Mammary epithelial cell (primary cell): ENCODE measurements at places on chromosomes 16 and 17. TPM values are rescaled to one million over a fixed set of nuclear protein-coding genes. Genes with fewer than 3 reads are reported as not detected.
A peak's percentile ranks its signal among the peaks of the same experiment; 100 is the strongest.

DNA sequence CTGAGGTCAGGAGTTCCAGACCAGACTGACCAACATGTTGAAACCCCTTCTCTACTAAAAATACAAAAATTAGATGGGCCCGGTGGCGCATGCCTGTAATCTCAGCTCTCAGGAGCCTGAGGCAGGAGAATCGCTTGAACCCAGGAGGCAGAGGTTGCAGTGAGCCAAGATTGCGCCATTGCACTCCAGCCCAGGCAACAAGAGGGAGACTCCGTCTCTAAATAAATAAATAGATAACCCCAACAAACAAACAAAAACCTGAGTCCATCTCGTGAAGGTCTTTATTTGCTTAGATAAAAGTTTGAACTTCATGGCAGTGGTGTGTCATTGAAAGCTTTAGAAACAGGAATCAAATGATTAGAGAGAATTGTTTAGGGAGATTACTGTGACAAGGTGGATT, 167.4 kb downstream of the BCAS3 start:
- DNase-seq: no peak

DNA sequence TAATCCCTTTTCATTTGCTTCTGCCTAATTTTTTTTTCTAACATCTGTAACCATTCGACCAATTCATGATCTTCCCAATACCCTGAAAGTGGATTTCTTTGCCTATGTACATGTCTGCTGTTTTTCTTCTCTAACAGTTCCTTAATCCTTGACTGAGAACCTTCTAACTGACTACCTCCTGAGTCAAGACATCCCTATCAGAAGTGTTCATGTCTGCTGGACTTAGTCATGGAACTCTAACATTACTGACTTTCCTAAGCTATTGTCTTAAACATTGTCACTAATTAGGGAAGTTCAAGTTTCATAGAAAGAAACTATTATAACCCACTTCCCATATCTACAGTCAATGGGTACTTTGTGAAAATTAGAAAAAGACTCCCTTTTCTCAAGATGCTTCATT, 52.4 kb upstream of the IRX5 start:
- DNase-seq: peak; percentile 31

DNA sequence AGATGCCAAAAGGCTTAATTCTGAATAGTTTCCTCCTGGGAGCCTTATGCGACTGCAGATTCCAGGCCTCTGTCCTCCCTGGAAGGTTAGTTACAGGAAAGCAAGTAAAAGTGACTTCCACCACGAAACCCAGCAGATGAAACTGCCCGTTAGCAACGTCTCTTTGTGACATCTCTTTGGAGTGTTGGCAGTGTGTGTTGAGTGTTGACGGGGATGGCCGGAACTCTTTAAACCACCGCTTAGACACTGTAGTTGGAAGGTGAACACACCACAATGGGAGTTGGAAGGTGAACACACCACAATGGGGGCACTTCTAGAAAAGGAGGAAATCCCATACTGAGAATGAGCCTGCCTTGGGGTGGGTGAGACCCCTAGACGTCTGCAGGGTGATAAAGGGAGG, 858 bp downstream of the SKAP1 start:
- no peak for DNase-seq

The SOX8 gene
- total RNA-seq: under 0.01 TPM

DNA sequence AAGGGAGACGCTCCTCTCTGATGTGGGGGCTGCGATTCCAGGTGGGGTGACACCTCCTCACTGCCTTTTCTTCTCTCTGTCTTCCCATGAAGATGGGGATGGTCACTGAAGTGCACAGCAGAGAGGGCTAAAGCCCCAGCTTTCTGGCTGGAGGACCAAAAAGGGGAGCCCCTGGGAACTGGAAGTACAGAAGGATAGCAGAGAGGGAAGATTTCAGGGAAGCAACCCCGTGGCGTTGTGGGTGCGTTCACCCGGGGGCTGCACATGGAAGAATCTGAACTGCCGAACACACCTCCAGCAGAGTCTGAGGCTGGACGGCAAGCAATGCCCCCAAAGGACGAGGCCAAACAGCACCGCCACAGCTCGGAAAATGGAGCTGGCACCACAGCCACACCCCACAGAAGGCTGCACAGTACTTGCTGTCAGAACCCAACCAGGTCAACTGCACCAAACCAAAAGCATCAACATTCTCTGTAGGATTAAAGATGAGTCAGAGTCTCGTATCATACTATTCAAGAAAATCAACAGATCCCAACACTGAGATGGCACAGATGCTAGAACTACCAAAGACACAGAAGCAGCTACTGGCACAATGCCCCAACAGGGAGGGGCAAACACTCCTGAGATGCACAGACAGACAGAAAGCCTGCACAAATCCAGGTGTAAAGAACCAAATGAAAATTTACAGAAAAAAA, 49.9 kb downstream of the MAP1LC3B start:
- no peak for DNase-seq

- DNase-seq: no peak
Measured at GRCh38 chr16:53135329-53135728, 80.5 kb downstream of the CHD9 start.

DNA sequence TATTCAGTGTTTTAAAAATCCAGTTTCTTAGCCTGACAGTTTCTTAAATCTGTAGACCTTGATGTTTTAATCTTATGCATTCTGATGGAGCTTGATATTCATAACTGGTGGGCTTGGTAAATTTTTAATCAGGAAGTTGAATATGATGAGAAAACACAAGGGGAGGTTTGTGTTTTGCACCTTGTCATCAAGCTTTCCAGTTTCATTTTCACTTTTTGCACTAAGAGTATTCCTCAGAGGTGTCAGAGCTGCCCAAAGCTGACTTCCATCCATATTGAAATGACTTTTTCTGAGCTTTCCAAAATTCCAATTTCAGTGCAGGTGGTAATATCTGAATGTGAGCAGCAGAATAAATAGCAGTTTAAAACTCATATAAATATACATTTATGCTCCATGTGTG, 555.0 kb upstream of the RBFOX1 start:
- no peak for DNase-seq

DNA sequence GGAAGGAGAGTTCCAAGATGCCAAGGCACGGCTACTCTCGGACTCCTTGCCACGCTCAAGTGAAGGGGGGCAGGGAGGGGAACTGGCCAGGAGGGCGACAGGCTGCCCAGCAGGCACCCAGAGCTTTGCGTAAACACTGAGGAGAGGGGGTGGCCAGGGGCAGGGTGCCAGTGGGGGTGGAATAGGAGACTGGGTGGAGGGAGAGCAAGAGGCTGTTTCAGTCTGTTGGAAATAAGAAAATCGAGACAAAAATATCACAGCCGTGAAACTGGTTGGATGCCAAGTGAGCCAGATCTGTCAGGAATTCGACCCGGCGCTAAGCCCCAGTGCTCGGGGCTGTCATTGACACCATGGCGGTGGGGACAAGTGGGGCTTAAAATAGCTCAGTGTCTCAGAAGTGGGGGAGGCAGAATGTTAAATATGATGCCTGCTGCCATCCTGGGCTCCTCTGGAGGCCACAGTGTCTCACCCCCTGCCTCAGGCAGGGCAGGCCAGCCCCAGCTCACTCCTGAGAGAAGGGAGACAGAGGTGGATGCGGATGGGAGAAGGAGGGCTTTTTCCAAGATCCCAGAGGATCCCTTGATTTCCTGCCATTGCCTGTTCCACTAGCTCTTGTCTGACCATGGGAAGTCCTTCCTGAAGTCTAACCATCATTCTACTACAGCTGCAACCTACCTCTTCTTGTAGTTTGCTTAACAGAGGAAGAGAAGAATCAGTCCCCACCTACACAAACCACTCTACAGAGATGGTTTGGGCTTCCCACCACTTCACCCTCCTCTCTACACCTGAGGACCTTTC, 9.5 kb downstream of the PNMT start:
- DNase-seq: no peak

DNA sequence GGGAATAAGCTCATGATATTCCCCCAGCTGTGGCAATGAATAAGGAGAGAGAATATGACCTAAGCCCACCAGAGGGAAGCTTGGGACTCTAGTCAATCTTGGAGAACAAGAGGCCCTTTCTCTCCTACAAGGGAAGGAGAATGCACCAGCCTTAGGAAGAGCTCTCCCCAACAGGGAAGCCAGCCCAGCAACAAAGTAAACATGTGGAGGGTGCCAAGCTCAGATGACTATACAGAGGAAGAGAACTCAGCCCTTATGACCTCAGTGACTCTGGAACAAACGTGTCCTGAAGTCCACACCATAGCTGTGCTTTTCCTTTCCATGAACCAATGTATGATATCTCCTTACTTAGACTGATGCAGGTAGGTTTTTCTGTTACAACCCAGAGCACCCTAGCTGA, 219.7 kb downstream of the GSG1L start:
- DNase-seq: no peak

GRCh38 chr17:33225509-33225908, 67.6 kb downstream of the ASIC2 start:
- no peak for DNase-seq

DNA sequence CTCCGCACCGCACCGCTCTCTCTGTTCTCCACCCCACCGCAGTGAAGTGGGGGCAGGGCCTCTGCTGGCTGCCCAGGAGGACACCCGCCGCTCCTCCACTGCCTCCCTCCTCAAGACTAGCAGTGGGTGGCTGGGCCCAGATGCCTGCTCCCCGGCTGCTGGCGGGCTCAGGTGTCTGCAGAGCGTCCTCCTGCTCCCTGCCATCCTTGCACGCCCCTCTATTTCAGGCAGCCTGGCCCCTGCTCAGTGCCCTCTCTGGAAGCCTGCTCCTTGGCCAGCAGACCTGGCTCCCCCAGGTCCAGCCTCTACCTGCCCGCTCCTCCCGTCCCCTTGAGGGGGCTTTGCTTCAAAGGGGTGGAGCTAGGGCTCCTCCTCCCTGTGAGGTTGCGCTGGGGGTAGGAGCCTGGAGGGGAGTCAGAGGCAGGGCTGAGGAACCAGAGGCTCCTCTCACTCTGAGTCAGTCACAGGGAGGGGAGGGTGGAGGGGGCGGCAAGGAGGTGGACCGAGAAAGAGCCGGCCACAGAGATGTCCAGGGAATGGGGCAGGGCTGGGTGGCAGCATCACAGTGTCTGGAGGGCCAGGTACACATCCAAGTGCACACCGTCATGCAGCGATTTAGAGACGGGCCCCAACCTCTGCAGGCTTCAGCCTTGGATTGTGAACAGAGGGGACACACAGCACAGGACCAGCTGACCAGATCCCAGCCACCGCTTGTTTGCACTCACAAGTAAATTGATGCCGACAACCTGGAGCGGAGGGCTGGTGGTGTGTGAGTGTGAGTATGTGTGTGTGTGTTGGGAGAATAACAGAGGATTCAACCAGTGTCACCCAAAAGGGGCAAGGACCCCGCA, 9.8 kb upstream of the TMEM92 start:
- no peak for DNase-seq

DNA sequence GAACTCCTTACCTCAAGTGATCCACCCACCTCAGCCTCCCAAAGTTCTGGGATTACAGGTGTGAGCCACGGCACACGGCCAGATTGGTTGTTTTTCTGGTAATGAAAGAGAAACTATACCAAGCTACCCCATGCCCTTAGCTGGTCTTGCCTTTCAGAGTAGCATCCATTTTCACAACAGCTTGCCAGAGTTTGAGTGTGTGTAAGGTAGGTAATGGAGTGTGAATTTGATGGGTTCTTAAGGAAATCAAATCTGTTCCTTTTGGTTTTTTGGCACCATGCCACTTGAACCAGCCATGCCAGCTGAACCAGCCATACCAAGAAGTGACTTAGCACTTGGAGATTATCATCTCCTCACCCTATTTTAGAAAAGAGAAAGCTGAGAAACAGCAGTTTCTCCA, 5.1 kb downstream of the CALCOCO2 start:
- DNase-seq: no peak

DNA sequence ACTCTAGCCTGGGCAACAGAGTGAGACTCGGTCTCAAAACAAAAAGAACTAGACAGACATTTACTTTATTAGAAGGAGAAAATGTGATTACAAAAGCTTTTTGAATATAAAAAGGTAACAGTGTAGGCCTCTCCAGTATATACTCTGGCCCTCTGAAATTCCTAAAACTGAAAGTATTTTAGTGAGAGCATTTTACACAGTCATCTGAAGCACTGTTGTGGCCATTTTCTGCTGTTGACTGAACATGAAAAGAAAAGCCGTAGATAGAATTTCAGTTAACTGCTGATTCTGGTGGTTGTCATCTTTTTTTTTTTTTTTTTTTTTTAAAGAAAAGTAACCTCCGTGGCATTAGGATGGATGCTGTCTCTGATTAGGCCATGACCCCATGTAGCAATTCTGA, 15.6 kb downstream of the DUSP14 start:
- no peak for DNase-seq

GRCh38 chr16:49631187-49632041, 224.5 kb downstream of the ZNF423 start:
- no peak for DNase-seq

GRCh38 chr16:49939495-49939894, 83.6 kb upstream of the ZNF423 start:
- DNase-seq: no peak
